ENCODE measurements at places on chromosomes 7 and 10.

GRCh38 chr10:110996256-110996655 lies 76.9 kb downstream of the SHOC2 start:
- DNase-seq, result no peak

GRCh38 chr7:45080958-45081669 lies 7.7 kb downstream of the NACAD start:
- DNase-seq, result no peak

GRCh38 chr7:98165827-98166667 lies 45.2 kb upstream of the BHLHA15 start:
- peak; percentile 67 for DNase-seq

GRCh38 chr10:36712695-36713094 lies 412.7 kb upstream of the ANKRD30A start:
- no peak for DNase-seq

DNA sequence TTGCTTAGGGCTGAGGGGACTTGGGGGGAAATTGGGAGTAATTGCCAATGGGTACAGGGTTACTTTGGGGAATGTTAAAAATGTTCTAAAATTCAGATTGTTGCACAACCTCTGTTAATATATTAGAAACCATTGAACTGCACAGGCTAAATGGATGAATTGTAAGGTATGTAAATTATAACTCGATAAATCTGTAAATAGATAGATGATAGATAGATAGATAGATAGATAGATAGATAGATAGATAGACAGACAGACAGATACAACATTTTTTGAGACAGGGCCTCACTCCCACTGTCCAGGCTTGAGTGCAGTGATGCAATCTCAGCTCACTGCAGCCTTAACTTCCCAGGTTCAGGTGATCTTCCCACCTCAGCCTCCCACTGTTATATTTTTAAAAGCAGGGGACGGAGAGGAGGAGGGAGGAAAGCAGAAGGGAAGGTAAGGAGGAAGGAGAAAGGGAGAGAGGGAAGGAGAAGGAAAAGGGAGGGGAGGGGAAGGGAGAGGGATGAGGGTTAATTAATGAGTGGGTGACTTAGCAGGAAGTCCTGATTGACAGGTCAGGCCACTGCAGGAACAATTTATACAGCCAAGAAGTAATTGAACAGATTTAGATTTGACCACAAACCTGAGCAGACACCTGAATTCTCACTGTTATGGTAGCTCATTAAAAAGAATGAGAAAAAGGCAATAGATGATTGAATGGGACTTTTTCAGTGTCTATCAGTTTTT lies 38.7 kb downstream of the AOC1 start:
- DNase-seq, result no peak

DNA sequence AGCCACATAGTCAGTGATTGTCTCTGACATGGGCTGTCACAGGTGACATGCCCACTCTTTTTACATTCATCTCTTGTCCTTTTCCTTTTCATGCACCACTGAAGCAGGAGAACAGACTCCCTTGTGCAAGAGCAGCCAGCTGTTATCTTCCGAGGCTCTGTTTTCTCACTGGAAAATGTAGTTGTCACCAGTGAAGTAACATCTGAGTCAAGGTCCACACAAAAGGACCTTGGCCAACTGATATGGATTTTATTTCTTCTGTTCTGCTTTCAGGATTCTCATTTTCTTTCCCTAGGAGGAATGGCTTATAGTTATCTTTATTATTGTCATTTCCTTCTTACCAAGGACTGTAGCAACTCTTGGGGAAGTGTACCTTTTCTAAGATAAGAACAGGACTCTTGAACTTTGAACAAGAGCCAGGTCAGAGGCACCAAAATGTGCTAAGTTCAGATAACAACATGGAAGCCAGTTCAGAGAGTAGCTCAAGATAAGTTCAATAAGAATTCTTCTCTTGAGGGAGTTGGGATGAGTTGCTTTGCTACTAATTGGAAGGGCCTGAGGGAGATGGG lies 22.7 kb downstream of the AVPI1 start:
- DNase-seq, result no peak

GRCh38 chr10:132992433-132993215 lies 50.3 kb upstream of the CFAP46 start:
- no peak for DNase-seq

GRCh38 chr10:61279400-61279799 lies 173.8 kb downstream of the TMEM26 start:
- DNase-seq, result no peak

- DNase-seq, result no peak
Measured at GRCh38 chr10:131102676-131103075, 208.8 kb downstream of the TCERG1L start.

GRCh38 chr7:5420067-5420880 lies 3.4 kb downstream of the TNRC18 start:
- no peak for DNase-seq

DNA sequence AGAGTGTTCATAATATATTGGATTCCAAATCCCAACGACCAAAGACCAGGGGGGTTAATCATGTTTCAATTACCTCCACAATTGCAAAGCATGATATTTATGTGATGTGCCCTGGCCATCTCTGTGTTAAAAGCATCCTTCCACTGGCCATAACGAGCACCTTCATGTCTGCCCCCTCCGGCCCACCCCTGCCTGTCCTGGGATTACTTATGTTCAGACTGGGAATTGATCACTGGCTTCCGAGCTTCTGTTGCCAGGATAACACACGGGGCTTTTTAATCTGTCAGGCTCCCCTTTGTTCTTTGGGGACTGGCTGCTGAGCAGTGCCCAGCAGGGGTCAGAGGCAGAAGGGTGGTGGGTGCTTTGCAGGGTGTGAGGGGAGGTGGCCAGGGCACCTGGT lies 13.7 kb upstream of the CHST15 start:
- no peak for DNase-seq

DNA sequence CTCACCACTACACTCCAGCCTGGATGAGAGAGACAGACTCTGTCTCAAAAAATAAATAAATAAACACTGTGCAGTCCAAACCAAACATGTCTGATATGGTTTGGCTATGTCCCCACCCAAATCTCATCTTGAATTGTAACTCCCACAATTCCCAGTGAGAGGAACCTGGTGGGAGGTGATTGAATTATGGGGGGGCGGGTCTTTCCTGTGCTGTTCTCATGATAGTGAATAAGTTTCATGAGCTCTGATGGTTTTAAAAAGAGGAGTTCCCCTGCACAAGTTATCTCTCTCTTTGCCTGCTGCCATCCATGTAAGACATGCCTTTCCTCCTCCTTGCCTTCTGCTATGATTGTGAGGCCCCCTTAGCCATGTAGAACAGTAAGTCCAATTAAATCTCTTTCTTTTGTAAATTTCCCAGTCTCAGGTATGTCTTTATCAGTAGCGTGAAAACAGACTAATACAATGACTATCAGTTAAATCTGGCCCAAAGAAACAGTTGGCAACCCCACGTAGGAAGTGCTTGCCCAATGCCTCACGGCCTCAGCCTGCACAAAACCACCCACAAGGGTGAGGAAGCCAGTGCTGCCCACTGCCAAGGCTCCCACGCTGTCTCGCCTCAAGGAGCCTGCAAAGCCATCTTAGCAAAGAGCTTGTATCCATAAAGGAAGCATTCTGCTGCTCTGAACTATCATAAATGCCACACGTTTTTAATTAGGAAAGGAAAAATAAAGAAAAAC lies 64.7 kb downstream of the PIK3AP1 start:
- no peak for DNase-seq

DNA sequence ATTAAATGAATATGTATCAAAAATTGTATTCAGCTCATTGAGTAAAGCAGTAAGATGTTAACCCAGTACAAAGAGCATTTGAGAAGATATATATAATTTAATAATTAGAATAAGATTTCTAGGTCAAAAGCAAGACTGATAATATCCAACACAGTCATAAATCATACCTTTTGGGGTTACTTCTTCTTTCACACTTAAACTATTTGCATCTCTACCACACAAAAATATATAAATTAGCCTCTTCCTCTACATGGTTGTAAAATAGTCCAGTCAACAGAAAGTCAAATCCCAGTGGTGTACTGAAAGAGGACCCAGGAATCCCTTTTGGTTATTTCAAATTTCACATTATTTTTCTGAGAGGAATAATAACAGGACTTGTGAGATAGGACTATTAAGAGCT lies 204.6 kb upstream of the INHBA start:
- no peak for DNase-seq

DNA sequence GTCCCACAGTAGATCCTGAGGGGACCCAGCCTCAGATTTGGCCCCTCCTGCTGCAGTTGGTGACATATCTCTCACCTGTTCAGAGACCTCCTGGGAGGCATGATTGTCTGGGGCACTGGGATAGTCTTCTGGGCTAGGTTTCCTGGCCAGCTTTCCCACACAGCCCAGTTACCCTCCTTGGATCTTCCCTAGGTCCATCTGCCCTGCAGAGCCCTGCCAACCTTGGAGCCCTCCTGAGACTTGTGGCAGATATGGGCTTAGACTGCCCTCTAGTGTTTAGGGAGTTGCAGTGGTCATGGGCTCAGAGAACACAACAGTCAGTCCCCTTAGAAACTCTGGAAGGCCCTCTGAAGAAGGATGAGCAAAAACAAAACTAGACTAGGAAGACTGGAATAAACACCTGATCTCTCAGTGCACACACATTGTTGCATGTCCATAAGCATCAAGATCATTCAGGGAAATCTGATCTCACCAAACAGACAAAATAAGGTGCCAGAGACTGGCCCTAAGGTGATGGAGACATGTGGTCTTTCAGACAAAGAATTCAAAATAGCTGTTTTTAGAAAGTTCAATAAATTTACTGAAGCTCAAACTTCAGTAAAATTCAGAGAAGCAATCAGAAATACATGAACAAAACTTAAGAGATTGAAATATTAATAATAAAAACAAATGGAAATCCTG lies 324.6 kb downstream of the ATRNL1 start:
- DNase-seq, result no peak

DNA sequence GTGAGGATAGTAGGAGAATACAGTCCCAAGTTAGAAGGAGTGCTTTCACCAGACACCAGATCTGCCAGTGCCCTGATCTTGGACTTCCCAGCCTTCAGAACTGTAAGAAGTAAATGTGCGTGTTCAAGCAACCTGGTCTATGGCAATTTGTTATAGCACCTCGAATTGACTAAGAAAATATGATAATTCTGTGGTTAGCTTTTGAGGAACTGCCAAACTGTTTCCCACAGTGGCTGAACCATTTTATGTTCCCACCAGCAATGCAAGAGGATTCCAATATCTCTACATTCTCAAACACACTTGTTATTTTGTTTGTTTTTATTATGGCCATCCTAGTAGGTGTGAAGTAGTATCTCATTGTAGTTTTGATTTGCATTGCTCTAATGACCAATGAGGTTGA lies 47.0 kb downstream of the RBM20 start:
- DNase-seq, result no peak

DNA sequence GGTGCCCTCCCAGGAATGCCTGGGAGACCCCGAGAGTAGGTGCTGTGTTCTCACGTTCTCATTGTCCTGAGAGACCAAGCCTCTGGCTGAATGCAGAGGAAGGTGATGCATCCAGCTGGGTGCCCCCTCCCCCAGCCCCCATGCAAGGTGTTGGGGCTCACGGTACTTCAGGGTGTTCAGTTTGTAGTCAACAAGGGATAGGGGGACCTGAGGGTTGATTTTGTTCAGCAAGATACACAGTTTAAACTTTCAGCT lies 60.4 kb upstream of the DUSP5 start:
- no peak for DNase-seq

- DNase-seq, result no peak
Measured at GRCh38 chr7:91285696-91286355, 21.6 kb downstream of the FZD1 start.

GRCh38 chr10:133235265-133235855 lies 2.3 kb upstream of the VENTX start:
- no peak for DNase-seq

DNA sequence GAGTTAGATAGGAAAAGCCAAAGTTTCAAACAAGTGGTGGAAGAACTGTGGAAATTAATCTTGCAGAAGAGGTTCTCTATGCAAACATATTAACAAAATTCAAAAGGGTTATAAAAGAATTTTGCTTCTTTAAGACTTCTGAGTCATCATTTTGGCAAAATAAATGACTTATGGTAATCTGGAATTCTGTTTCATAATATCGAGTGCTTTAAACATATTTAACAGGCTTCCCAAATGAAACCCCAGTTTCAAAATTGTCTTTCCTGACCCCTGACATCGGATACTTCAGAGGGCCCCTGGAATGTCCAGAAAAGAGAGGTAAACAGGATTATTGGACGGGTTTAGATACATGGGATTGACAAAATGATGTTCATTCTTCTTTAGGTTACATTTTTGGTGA lies 444.6 kb downstream of the HTR7 start:
- DNase-seq, result no peak

- DNase-seq, result no peak
Measured at GRCh38 chr7:133859231-133859630, 267.9 kb upstream of the LRGUK start.

DNA sequence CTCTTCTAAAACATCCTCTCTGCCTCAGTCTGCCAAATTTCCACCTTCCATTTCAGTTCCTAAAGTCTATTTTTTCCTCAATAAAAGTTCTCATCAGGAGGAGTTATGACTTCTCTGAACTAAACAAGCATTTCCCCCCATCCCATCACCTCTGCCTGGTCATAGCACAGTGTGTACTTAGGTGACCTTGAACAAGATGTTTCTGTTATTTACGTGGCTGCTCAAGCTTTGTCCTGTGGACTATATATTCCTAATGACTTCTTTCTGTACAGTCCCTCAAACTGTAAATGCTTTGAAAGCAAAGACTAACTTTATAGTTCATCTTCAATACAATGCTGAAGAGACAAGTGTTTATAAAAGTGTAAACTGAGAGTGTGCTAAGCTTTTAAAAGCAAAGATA lies 166.9 kb downstream of the CPEB3 start:
- no peak for DNase-seq

GRCh38 chr10:22536620-22537019 lies 177.8 kb downstream of the PIP4K2A start:
- no peak for DNase-seq

DNA sequence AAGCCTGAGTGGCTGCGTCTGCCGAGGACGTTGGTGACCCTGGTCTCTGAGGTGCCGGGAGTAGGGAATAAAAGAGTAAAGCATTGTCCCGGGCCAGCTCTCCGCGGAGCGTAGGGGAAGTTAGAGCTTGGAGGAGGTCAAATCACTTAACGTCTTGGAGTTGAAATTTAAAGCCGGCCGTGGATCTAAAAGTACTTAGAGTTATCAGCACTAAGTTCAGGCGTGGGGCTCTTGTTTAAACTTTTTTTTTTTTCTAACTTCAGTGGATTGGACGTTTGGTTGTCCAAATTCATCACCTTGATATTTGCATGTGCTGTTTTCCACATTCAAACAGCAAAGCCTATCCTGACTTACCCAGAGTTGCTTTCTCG lies 700 bp downstream of the NIPSNAP2 start:
- no peak for DNase-seq

- DNase-seq, result no peak
Measured at GRCh38 chr10:86955501-86956194, 1.8 kb downstream of the MMRN2 start.

- no peak for DNase-seq
Measured at GRCh38 chr7:101102026-101102425, 16.7 kb downstream of the TRIM56 start.
